ENCODE measurements at places on chromosomes 1 and 21. TPM values are rescaled to one million over a fixed set of nuclear protein-coding genes. Genes with fewer than 3 reads are reported as not detected.

Gene ITGB2
- total RNA-seq, result 278 TPM

- DNase-seq, result no peak
Observed at GRCh38 chr1:189275796-189276195, 1201.9 kb downstream of the BRINP3 start.

Gene SLC22A15
- 1.2 TPM for total RNA-seq

DNA sequence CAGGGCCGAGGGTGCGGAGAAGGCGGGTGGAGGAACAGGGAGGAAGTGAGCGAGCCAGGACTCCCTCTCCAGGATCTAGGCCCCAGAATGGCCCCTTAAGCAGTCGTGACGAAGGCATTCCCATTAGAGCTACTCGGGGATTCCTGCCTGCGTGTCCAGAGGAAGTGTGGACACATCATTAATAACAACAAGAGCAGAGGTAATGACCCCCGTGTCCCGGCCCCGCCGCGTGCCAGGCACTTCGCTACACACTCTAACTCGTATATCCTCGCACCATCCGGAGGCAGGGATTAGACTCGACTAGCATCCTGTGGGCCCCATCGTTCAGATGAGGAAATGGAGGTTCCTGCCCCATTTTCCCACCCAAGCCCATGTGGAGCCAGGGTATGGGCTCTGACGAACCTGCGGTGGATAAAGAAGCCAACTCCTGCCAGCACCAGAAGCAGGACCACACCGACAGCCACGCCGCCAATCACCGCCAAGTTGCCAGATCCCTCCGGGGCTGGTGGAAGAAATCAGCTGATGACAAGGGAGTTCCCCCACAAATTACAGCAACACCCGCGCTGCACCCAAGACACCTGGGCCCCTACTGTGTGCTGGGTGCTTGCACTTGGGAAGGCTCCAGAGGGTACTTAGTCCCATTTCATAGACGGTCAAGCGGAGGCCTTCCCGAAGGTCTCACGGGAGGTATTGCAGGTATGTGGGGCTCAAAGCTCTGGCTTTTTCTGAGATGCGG, 21.6 kb downstream of the EPHA2 start:
- DNase-seq, result no peak

Gene S100A9
- 7.7 TPM for total RNA-seq

GRCh38 chr21:42250422-42251403, 31.8 kb downstream of the ABCG1 start:
- DNase-seq, result no peak

Gene HES3
- not detected for total RNA-seq

DNA sequence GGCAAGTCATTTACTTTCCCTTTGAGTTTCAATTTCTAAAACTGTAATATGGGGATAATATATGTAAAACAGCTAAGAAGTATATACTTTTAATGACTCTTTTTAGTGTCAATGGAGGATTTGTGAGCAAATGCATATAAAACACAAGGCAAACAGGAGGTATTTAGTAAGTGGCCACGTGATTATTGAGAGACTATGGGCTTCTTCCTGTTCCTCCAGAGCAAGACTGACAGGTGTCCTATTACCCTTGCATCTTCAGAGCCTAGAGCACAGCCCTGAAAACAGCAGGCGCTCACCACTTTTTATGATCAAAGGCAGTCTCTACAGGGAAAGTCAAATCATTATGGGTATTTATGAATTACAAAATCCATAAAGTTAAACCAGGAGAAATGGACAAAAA, 941 bp upstream of the ROR1 start:
- no peak for DNase-seq

DNA sequence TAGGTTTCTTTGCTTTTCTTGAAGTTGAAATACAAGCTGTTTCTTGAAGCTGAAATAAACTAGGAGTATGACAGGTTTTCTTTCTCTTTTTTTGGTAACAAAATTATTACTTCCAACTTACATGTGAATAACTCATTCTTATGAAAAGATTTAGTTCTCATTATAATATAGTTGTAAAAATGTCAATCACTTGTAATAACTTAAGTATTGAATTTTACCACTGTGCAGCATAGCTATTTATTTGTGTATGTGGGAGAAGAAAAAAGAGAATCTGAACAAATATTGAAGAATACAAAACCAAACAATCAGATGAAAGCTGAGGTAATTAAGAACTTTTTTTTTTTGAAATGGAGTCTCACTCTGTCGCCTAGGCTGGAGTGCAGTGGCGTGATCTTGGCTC, 11.1 kb downstream of the CLIC4 start:
- DNase-seq, result no peak

DNA sequence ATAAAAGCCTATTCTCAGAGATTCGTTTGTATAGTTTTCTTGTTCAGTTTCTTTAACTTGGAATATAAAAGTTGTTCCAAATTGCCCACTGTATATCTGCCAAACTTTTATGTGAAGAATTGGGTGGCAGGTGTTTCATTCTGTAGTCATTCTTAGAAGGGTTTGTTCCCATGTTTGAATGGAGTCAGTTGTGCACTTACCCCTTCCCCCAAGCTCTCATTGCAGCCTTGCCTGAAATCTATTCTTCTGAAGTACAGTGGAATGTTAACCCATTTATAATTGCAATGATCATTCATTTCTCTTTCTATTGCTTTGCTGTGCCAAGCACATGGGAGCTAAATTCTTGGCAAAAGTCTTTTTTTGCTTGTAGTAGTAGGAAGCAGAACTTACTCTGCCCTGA, 375.3 kb upstream of the C1orf87 start:
- DNase-seq, result no peak

DNA sequence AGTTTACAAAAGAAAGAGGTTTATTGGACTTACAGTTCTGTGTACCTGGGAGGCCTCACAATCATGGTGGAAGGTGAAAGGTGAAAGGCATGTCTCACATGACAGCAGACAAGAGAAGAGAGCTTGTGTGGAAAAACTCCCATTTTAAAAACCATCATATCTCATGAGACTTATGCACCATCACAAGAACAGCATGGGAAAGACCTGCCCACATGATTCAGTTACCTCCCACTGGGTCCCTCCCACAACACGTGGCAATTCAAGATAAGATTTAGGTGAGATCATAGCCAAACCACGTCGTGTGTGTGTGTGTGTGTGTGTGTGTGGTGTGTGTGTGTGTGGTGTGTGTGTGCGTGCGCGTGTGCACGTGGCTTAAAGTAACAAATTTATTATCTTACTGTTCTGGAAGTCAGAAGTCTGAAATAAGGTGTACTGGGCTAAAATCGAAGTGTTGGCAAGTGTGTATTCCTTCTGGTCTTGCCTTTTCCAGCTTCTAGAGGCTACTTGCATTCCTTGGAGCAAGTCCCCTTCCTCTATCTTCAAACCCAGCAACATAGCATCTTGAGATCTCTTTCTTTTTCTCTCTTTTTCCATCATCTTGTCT, 48.1 kb upstream of the MPC2 start:
- no peak for DNase-seq

DNA sequence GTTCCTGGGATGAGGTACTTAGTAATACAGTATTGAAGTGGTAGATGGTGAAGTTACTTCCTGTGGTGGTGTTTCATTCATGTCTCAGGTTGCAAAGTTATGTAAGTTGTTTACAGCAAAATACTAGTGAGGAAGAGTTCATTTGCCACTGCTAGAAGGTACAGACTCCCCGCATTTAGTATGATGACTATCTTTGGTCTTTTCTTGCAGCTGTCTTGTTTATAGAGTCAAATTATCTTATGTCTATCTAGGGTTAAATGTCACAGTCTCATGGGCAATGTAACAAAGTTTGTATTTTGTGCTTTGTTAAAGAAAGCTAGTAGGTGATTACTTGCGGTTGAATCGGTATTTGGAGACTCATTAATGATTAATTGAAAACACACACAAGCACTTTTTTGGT, 50.2 kb downstream of the LRRC8D start:
- DNase-seq, result peak; percentile 54

Gene ZYG11A
- total RNA-seq, result not detected

DNA sequence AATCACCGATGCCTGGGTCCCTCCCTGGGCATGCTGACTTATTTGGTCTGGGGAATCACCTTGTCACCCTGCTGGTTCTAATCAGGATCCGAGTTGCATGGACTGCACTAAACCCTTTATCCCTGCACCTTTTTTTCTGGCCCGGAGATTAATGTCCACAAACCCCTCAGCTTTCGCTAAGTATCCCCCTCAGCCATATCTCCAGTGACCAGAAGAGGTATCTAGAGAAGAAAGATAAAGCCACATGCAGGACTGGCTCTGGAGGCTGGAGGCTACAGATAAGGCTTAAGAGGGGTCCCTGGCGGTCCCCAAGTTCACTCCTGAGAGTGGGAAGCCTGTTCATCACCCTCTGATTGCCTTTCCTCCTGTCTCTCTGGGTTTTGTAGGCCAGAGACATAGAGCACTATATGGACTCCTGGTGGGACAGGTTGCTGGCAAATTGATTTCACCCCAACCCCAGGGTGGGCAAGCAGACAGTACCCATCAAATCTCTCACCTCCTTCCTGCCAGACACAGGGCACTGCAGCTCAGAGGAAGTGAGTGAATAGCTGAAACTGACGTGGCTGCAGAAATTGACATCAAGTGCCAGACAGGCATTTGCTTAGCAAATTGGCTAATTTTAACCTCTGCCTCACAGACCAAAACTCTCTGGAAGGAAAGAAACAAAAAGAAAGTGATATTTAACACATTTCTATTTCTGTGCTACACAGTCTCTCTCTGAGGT, 38.8 kb downstream of the HMGB4 start:
- no peak for DNase-seq

Gene OR2G6
- not detected for total RNA-seq

Gene MYBPH
- total RNA-seq, result not detected

GRCh38 chr1:59110271-59110670, 186.6 kb upstream of the FGGY start:
- no peak for DNase-seq

DNA sequence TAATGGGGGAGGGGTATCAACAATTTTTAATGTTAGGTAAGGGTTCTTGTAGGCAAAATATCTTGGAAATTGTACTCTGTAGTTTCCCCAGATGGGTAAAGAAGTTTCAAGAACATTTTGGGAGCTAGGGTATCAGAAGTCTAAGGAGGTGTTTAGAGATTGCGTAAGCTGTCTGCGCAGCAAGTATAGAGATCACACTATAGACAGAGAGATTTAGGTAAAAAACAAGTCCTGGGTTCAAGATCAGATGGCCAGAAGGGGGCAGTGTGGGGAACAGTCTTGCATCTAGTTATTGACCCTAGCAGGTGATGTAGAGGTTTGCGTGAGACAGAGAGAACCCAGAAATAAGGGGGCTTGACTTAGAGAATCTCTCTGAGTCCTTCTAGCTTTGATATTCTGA, 80.8 kb downstream of the S1PR1 start:
- no peak for DNase-seq

- no peak for DNase-seq
Observed at GRCh38 chr1:65174585-65174984, 26.6 kb downstream of the AK4 start.

DNA sequence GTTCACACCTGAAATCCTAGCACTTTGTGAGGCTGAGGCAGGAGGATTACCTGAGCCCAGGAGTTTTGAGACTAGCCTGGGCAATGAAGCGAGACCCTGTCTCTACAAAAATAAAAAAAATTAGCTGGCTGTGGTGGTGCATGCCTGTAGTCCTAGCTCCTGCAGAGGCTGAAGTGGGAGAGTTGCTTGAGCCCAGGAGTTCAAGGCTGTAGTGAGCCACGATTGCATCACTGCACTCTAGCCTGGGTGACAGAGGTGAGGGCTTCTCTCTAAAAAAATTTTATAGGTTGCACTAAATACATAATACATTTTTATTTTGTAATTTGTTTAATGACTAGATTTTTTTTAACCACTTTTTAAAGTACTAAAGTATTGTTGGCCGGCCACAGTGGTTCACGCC, 6.1 kb downstream of the PARK7 start:
- DNase-seq, result no peak

Gene GFI1
- total RNA-seq, result 30.6 TPM

Gene AUNIP
- total RNA-seq, result not detected

Gene AIM2
- total RNA-seq, result 7.8 TPM

- DNase-seq, result no peak
Observed at GRCh38 chr21:16211339-16212303, 481.8 kb downstream of the USP25 start.

Gene KLHDC9
- 0.53 TPM for total RNA-seq

Gene RNU1-1
- 3,010 TPM for total RNA-seq

Gene RNF186
- not detected for total RNA-seq

DNA sequence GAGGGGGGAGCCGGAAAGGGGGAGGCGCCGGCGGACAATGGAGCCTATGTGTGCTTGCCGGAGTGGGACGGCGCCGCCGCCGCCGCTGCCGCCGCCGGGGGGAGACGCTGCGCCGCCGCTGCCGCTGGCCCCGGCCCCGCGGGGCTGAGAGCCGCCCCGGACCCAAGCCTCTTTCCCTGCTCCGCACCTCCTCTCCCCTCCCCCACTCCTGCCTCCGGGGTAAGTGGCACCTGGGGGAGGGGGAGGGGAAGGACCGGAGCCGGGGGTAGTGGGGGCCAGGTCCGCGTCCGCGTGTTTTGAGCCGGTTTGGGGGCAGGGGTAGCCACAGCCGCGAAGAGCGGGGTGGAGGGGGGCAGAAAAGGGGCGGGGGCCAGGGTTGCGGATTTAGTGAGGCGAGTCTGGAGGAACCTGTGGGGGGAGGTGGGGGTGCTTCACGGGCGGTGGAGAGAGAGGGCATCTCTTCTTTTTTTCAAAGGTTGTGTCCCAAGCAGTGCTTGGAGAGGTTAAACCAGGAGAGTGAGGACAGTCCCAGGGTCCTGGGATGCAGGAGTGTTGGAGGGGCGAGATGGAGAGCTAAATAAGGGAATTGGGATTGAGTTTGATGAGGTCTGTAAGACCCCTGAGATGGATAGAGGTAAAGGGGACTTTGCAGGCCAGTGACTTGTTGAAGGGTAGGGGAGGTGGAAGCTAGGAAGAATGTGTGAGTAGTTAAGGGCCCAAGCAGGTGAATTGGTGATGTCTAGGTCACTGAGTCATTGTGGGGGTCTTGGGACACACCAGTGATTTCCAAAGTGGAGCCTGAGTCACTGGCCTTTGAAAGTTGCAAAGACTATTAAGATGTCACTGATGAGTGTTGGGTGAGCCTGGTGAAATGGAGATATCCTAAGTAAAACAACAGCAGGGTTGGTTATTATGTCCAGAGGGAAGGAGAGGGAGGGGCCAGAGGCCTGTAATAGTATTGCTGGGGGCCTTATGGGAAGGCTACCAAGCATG, 59.1 kb downstream of the BCL9 start:
- DNase-seq, result no peak
